Activated CD4-positive, alpha-beta memory T cell treated with anti-CD3 and anti-CD28 coated beads, Interleukin-2, amount 10 ng/mL, durations not matched to agents 7 days and 5 days (primary cell): ENCODE measurements at places on chromosomes 1 and 21. TPM values are rescaled to one million over a fixed set of nuclear protein-coding genes. Genes with fewer than 3 reads are reported as not detected.

Gene DIRAS3
- total RNA-seq, result not detected

Gene LRP8
- total RNA-seq, result 52.7 TPM

Gene MECR
- total RNA-seq, result 17.6 TPM

Gene IL20
- not detected for total RNA-seq

Gene SYT6
- total RNA-seq, result not detected

Gene OR2L13
- total RNA-seq, result not detected

Gene LIPI
- not detected for total RNA-seq

Gene KCNK2
- total RNA-seq, result not detected

Gene FLG2
- total RNA-seq, result 0.03 TPM

Gene EEIG2
- 23.6 TPM for total RNA-seq

Gene FOXO6
- total RNA-seq, result 0.20 TPM

Gene MRPL55
- total RNA-seq, result 43.1 TPM

Gene MFSD2A
- total RNA-seq, result 2.4 TPM

Gene CD1E
- not detected for total RNA-seq

Gene TSSK3
- total RNA-seq, result 1.0 TPM

Gene BNIPL
- total RNA-seq, result 1.2 TPM

Gene UBE2U
- total RNA-seq, result not detected

Gene OR2T27
- total RNA-seq, result not detected
